ENCODE measurements at places on chromosomes 11 and 22.

DNA sequence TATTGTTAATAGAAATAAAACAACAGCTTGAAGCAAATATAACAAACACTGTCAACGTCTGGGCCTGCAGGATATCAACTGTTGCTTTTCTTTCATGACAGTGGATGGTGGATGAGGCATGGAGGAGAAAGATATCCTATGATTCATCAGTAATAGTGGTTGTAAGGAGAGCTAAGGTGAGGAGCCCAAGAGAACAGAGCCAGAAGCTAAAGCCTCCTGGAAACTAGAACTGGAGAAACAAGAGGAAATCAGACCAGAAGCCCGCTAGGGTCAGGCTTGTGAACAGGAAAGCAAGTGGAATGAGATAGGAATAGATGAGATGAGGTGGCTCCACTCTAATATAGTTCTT lies 37.7 kb upstream of the MMP12 start:
- DNase-seq, result no peak

GRCh38 chr11:128704517-128704916 lies 10.6 kb downstream of the FLI1 start:
- DNase-seq, result no peak

GRCh38 chr11:37353192-37353591 lies 755.2 kb upstream of the RAG2 start:
- DNase-seq, result no peak

GRCh38 chr11:69648679-69649575 lies 8.0 kb downstream of the CCND1 start:
- DNase-seq, result no peak

- DNase-seq, result no peak
Observed at GRCh38 chr11:125223901-125224361, 59.4 kb downstream of the PKNOX2 start.

DNA sequence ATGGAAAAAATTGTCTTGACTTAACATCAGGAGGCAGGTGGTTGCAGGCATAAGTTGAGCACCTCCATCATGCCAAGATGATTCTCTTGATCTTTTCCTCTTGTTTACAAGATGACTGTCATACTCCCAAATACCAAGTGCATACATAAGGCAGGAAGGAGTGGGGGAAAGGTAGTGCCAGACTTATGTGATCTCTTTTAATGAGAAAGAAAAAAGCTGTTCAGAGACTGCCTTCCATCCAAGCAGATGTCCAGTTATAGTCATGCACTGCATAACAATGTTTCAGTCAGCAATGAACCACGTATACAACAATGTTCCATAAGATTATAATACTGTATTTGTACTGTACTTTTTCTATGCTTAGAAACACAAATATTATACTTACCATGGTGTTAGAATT lies 135.7 kb downstream of the EHF start:
- DNase-seq, result no peak

GRCh38 chr11:3959903-3960265 lies 104.4 kb downstream of the STIM1 start:
- no peak for DNase-seq

Data from activated naive CD4-positive, alpha-beta T cell treated with anti-CD3 and anti-CD28 coated beads, Interleukin-2, amount 50 U/mL, for 16 hours (primary cell).